Activated CD4-positive, alpha-beta T cell treated with anti-CD3 and anti-CD28 coated beads for 1 hour (primary cell): ENCODE measurements at places on chromosomes 6 and 20.

DNA sequence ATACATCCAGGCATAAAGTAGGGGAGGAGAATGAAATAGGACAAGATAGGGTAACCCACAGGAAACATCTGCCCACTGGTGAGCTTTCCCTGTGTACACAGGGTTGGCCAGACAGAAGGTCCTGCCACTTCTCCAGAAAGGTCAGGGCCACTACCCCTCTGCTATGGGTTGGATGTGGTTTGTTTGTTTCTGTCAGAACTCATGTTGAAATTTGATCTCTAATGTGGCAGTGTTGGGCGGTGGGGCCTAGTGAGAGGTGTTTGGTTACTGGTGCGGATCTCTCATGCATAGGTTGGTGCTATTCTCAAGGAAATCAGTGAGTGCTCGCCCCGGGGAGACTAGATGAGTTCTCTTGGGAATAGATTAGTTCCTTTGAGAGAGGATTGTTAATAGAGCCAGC lies 15.6 kb upstream of the MAS1 start:
- DNase-seq: no peak

DNA sequence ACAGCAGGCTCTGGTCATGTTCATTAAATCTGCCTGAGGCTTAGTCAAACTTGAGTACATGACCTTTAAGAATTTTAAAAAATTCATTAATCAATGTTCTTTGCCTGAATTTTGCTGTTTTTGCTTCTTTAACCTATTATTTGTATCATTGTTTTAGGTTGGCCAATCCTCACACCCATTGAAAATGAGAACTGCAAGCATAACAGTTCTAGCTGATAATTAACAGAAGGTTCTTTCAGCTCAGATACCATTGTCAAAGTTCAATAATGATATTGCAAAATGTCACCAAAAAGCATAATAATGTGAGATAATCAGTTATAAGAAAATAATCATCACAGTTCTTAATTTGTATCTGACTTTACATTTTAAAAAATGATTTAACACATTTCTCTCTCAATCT lies 583.1 kb downstream of the TFAP2A start:
- DNase-seq: no peak

- DNase-seq: no peak
Observed at GRCh38 chr20:24789877-24790276, 159.2 kb upstream of the CST7 start.

- DNase-seq: no peak
Observed at GRCh38 chr6:6689400-6690143, 101.1 kb downstream of the LY86 start.

DNA sequence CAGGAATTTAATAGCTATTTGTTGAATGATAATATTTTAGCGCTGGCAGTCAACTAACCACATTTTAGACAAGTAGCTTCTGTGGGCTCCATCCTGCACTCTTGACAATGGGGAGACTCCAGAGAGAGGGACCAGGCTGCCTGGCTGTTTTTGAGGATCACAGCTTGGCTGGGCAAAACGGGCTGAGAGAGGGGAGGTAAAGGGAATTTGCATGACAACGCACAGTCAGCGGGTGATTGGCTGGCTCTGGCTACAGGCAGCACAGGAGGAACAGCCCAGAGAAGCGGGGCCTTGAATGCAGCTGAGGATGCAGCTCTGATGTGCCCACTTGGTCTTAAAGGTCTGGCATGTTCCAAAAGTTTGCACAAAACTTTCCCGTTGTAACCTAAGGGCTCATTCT lies 41.2 kb downstream of the LRFN2 start:
- no peak for DNase-seq

GRCh38 chr6:143677577-143677890 lies 231 bp upstream of the PHACTR2 start:
- no peak for DNase-seq

GRCh38 chr6:38164131-38164481 lies 344.6 kb downstream of the ZFAND3 start:
- no peak for DNase-seq

GRCh38 chr6:79403086-79403485 lies 134.1 kb downstream of the LCA5 start:
- DNase-seq: no peak

- no peak for DNase-seq
Observed at GRCh38 chr20:23652371-23652770, 14.6 kb upstream of the CST3 start.

- DNase-seq: no peak
Observed at GRCh38 chr6:84762220-84763002, 2.0 kb downstream of the TBX18 start.

GRCh38 chr6:108331982-108332381 lies 37.1 kb downstream of the AFG1L start:
- DNase-seq: no peak

DNA sequence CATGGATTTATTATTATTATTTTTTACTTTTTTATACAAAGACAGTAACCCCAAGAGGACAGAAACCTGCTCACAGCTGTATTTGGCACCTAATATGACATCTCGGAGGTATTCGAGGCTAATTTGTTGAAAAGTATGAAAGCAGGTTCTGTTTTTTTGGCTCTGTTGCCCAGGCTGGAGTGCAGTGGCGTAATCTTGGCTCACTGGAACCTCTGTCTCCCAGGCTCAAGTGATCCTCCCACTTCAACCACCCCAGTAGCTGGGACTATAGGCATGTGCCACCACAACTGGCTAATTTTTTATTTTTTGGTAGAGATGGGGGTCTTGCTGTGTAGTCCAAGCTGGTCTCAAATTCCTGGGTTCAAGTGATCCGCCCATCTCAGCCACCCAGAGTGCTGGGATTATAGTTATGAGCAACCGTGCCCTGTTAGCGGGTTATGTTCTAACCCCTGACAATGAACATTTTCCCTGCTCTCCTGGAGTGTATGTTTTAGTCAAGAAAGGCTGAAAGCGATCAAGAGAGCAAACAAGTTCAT lies 53.7 kb upstream of the ZNF217 start:
- DNase-seq: no peak

DNA sequence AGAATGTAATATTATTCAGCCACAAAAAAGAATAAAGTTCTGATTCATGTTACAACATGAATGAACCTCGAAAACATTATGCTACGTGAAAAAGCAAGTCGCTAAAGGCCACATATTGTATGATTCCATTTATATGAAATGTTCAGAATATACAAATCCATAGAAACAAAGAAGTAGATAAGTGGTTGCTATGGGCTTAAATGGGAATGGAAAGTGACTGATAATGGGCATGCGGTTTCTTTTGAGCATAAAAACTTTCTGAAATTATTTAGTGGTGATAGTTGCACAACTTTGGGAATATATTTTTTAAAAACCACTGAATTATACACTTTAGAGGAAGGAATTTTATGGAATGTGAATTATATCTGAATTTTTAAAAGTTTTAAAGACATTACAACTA lies 33.4 kb upstream of the TCP11 start:
- DNase-seq: no peak

DNA sequence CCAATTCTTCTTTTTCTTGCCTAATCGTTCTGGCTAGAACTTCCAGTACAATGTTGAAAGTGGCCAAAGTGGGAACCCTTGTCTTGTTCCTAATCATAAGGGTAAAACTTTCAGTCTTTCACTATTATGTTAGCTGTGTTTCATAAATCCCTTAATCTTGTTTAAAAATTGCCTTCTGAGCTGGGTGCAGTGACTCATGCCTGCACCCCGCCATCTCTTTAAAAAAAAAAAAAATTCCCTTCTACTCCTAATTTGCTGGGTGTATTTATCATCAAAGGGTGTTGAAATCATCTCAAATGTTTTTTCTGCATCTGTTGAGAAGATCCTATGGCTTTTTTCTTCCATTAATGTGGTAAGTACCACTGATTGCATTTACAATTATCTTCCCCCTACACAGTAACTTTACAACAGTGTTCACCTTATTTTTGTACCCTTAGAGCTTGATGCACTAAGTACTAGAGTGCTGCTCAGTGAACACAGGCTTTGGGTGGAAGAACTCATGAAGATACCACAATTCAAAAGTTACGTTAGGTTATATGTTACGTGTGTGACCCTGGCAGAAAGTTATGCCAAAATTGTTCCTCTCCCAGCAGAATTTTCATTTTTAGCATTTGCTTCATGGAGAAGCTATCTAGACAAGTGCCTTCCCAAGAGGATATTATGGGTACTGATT lies 9.7 kb downstream of the SNRPB start:
- no peak for DNase-seq

DNA sequence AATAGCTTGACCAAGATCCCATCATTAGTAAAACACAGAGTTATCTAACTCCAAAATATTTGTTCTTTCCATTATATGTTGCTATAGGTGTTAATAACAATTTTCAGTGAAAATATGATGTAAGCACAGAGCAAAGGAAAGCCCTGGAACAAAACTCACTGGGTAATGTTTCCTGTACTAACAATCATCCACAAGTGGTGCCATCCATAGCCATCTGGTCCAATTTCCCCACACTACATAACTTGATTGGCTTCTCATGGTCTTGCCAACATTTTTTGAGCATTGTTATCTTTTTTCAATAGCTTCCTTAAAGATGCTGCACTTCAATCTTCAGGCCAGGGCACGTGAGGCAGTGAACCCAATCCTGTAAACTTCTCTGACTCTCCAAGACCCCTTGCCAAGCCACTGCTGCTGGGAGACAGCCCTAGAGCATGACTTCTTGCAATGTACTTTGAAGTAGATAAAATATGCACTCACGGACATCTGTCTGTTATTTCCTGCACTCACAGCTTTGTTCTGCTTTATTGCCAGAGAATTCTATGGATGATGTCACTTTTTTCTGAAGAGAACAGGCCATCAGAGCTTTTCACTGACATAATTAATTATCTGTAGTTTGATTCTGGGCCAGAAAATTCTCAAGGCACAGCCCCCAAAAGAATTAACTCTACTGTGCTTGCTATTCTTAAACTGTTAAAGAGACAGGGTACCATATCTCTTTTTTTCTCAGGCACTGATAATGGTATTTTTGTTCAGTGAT lies 97.5 kb upstream of the TMEM30A start:
- no peak for DNase-seq

- DNase-seq: no peak
Observed at GRCh38 chr20:53874104-53874503, 196.3 kb downstream of the BCAS1 start.

DNA sequence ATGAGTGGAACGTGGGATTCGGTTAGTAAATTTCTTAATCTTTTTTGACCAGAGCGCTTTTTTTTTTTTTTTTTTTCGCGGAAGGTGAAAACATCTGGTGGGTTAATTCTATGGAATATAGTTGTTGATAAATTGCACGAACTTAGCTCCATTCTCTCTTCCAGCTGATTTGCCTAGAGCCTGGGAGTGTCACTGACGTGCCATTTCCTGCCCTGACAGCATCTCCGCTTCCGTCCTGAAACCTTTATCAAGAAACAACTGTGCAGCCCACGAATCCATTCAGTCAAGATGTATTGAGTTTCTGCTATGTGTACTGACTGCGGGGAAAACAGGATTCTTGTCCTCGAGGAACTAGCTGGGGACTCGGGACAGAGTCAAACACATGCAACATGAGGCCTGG lies 59.5 kb upstream of the TGM3 start:
- no peak for DNase-seq

- no peak for DNase-seq
Observed at GRCh38 chr6:25179051-25179778, 100.0 kb upstream of the CARMIL1 start.

GRCh38 chr20:57890202-57890800 lies 180.5 kb upstream of the PMEPA1 start:
- no peak for DNase-seq

GRCh38 chr20:62888406-62888805 lies 26.8 kb upstream of the TCFL5 start:
- DNase-seq: no peak

GRCh38 chr6:86203044-86203443 lies 560.4 kb upstream of the SYNCRIP start:
- DNase-seq: no peak

DNA sequence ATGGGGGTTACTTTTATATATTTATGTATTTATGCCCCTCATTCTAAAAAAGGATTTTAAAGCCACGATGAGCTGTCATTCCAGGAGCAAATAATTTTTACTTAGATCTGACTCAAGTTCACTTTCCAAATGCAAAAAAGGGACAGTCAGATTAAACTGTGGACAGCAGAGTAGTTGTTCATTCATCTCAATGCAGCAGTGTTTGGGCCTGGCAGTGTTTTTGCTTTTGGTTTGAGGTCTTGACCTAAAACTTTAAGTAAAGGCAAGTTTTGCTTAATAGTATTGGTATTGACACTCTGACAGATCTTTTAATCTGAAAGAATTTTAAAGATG lies 13.9 kb downstream of the JARID2 start:
- DNase-seq: no peak

GRCh38 chr6:25217829-25218228 lies 61.3 kb upstream of the CARMIL1 start:
- DNase-seq: no peak

- no peak for DNase-seq
Observed at GRCh38 chr6:41100871-41101287, 28.1 kb downstream of the NFYA start.

DNA sequence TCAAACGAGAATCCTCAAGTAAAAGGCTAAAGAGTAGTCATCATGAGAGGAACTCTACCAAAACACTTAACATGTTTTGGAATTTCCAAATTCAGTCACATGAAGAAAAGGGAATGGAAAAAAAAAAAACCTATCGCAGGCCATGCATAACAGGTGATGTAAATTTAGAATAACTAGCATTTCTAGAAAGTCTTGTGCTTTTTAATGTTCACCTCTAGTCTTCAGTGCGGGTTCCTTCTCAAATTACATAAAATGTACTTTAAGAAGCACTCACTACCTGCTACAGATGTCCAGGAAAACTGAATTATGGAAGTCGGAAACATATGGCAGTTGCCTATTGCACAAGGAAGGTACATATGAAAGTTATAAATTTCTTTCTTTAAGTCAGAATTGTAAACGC lies 6.1 kb upstream of the TBX18 start:
- no peak for DNase-seq

DNA sequence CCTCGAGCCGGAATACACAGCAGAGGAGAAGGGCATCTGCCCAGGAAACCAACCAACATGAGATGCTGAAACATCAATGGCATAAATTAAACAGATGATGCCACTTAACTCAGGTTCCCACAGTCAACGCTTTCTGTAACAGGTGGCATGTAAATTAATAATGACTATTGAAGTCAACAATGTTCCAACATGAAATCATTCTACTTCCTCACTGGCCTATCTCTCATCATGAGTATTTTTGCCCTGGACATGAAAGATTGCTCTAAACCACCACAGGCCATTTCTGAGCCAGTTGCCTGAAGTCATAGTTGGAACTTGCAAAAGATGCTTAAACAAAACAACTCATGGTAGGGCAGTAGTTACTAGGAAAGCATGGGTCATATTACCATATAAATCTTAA lies 397.9 kb upstream of the JARID2 start:
- DNase-seq: no peak

DNA sequence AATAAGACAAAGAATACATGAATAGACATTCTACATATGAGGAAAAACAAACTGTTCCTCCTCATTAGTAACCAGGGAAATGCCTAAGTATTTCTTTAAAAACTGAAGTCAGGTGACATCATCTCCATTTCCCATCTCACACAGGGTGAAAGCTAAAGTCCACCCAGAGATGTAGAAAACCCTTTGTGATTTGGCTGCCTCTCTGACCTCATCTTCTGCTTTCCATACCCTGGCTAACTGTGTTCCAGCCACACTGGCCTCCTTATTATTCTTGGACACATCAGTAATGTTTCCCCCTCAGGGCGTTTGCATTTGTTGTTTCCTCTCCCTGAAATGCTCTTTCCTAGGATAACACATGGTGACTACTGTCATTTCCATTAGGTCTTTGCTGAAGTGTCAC lies 40.4 kb downstream of the ESF1 start:
- DNase-seq: no peak

- DNase-seq: no peak
Observed at GRCh38 chr20:47753576-47754387, 31.5 kb downstream of the SULF2 start.

GRCh38 chr6:83824388-83824801 lies 28.8 kb upstream of the RIPPLY2 start:
- no peak for DNase-seq
